Activated naive CD4-positive, alpha-beta T cell treated with anti-CD3 and anti-CD28 coated beads, Interleukin-2, amount 50 U/mL, for 72 hours (primary cell): ENCODE measurements at places on chromosomes 12 and 14. TPM values are rescaled to one million over a fixed set of nuclear protein-coding genes. Genes with fewer than 3 reads are reported as not detected.

DNA sequence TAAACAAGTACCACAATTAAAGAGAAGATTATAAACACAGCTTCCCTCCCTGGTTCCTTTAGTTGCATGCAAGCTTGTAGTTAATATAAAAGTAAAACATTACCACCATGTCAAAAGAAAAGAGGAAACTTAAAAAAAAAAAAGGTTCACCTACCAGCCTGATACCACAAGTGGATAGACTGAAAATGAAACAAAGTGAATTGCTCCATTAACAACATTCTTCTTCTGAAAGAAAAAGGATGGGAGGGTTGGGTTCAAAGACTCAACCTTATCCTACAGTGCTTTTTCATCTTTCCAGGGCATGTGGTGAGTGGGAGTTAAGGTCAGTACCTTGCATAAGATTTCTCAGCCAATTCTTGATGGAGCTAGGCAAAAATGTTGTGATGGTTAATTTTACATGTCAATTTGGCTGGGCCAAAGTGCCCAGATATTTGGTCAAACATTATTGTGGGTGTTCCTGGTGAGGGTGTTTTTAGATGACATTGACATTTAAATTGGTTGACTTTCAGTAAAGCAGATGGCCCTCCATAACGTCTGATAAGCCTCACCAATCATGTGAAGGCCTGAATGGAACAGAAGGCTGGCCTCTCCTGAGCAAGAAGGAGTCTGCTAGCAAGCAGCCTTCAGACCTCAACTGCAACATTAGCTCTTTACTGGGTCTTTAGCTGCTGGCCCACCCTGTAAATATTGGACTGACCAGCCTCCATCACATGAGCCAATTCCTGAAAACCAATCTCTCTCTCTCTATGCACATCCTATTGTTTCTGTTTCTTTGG is 28.8 kb downstream of the VCPKMT start:
- no peak for DNase-seq

DNA sequence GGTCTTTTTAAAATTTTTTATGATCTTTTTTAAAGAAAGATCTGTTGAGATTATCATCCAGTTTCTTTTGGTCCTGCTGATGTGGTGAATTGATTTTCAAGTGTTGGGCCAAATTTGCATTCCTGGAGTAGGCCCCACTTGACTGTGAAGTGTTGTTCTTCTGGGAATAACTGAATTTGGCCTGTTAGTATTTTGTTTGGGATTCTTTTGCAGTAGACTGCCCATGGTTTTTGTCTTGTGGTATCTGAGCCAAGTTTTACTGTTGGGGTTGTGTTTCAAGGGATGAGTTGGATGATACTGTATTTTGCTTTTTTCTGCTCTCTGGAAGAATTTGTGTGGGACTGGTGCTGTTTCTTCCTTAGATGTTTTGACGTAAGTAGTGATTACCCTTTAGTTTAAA is 4.0 kb upstream of the SYCP3 start:
- no peak for DNase-seq

GRCh38 chr12:32108787-32109186 is 2.1 kb downstream of the BICD1 start:
- no peak for DNase-seq

The TRHDE gene
- not detected for total RNA-seq

DNA sequence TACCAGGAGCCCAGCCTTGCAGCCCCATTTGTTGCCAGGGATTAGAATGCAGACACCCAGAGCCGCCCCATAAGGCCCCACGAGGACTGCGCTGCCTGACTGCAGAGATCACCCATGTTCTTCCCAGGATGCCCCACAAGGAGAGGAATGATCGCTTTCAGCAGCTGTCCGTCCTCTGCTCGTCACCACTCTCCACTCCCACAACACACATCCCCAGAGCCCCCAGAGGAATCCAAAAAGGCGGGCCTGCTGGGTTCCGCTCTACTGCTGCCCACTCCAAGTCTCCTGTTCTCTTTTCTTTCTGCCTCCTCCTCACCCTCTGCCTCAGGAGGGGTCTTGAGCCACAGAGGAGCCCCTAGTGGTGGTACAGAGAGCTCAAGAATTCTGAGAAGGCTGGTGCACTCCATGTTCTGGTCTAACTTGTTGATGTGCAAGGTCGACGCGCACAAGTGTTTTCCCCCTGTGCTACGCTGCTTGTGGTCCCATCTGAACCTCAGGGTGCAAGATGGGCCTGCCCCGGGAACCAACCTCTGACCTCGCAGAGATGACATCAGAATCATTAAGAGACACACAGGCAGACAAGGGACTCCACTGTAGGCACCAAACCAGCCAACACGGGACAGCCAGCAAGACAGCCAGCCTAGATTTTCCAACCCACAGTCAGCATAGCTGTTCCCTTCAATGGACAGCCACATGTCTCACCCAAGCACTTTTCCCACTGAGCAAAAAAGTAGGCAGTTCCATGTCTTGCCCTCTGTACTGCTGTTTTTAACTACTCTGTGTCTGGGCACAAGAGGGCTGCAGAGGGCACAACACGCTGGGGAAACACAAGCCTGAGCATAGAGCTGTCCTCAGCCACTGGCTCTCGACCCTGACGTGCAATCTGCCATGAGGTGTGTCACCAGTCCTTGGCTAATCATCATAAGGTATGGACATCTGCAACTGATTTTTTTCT is 29.9 kb downstream of the PXN start:
- DNase-seq: no peak

The SLC10A1 gene
- not detected for total RNA-seq

- no peak for DNase-seq
Observed at GRCh38 chr12:63897931-63898330, 53.4 kb downstream of the SRGAP1 start.

- no peak for DNase-seq
Observed at GRCh38 chr14:34013721-34014060, 62.8 kb upstream of the EGLN3 start.

DNA sequence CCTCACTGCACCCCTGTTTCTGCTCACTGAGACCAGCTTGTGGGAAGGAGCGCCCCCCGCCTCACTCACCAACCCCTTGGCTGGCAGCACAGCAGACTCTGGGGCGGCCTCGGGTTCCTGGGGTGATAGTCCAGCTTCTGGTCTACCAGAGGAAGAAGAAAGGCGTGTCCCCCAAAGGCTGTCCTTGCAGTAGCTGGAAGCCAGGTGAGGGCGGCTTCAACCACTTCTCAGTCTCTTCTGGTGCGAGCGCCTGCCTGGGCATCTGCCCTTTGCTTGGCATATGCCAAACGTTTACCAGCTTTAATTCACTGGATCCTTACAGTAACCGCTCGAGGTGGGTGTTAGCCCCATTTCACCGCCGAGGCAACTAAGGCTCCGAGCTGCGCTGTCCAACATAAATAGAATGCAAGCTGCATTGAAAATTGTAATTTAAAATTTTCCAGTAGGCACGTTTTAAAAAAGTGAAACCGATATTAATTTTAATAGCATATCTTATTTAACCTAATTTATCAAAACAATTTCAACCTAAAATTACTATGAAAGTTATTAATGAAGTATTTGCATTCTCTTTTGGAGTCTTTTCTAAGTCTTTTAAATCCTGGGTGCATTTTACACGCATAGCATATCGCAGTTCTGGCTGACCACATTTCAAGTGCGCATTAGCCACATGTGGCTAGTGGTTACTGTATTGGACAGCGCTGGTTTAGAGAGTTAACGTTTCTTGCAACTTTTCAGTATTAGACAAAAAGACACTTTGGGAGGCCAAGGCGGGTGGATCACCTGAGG is 872 bp downstream of the FAM177A1 start:
- DNase-seq: no peak

The ZDHHC22 gene
- not detected for total RNA-seq

The CCDC177 gene
- not detected for total RNA-seq

DNA sequence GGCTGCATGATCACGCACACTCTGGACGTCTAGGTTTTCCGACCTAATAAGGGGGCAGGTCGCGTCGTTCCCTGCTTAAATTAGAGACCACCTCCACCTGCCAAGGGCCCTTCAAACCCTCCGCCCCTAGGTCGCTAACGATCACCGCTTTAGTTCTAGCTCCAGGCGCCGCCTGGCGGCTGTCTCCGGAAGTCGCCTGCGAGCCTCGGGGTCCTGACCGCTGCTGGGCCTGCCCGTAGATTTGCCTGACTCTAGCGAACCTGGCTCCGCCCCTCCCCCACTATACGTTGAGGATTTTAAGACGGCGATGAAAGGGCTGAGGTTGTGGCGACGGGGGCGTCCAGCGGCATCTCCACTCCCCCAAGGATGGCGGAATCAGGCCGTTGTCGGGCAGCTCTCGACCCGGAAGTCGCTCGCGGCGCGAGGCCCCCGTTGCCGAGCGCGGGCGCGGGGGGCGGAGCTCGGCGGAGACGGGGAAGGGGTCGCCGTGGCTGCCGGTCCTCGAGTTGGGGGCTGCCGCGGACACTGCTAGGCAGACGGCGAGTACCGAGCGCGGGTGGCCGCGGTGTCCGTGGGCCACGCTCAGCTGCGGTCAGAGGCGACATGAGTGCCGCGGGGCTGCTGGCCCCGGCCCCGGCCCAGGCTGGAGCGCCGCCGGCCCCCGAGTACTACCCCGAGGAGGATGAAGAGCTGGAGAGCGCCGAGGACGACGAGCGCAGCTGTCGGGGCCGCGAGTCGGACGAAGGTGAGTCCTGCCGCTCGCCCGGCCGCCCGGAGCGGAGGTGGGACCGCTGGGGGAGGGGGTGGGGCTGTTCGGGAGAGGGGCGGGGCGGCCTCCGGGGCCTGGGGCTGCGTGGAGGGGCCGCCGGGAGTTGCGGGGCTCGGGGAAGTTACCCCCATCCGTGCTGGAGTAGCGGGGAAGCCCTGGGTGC is at the start of gene SUDS3:
Gene SUDS3 (plus strand): TSS at position 467 of the 932 bp plus-strand sequence. CDS start 137 bp downstream, at position 604.
- DNase-seq: peak; percentile 92

DNA sequence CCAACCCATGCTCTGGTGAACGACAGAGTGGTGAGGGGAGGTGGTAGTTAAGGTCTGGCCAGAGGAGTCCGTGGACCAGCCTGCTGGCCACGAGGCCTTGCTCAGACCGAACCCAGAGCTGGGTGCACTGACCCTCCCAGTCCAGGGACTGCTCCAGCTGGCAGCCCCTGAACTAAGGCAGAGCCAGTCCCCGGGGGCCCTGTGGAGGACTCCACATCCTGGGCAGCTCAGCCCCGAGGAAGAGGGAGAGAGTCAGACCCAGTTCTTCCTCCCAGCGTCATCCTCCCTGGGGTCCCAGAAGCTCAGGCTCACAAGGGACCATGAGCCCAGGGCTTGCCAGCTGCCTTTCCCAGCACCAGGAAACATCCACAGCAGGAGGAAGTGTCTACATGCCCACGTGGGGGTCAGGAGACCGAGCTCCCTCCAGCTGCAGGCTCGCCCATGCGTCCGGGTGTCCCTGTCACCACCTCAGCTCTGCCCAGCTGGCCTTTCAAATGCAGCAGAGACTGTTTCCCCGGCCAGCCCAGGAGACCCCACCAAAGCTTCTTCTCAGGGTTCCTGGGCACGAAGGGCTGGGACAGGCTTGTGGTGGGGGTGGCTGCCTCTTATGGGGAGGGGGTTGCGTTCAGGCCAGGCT is 194.4 kb downstream of the KIF26A start:
- DNase-seq: no peak

The NAP1L1 gene
- total RNA-seq: 875 TPM

DNA sequence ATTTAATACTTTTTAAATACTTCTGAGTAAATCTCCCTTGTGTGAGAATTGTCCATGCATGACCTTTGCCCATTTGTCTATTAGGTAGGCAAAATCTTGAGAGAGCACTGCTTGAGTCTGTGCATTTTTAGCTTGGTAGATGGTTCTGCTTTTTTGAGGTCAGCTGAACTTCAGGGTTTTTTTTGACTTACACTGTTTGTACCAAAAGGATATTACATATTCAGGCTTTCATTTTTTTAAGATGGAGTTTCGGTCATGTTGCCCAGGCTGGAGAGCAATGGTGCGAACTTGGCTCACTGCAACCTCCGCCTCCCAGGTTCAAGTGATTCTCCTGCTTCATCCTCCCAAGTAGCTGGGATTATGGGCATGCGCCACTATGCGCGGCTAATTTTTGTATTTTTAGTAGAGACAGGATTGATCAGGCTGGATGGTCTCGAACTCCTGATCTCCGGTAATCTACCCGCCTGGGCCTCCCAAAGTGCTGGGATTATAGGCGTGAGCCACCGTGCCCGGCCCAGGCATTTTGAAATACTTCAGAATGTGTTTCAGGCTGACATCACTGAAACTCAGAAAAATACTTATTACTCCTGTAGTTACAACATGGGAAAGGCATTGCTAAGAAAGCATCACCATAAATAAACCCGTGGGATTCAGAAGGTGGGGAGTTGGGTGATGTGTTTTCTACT is 11.1 kb downstream of the RASSF3 start:
- no peak for DNase-seq

GRCh38 chr14:68384335-68384734 is 408.5 kb downstream of the ZFP36L1 start:
- no peak for DNase-seq

- DNase-seq: no peak
Observed at GRCh38 chr14:68820536-68820935, 27.7 kb upstream of the ZFP36L1 start.

The TAS2R50 gene
- total RNA-seq: 1.3 TPM

DNA sequence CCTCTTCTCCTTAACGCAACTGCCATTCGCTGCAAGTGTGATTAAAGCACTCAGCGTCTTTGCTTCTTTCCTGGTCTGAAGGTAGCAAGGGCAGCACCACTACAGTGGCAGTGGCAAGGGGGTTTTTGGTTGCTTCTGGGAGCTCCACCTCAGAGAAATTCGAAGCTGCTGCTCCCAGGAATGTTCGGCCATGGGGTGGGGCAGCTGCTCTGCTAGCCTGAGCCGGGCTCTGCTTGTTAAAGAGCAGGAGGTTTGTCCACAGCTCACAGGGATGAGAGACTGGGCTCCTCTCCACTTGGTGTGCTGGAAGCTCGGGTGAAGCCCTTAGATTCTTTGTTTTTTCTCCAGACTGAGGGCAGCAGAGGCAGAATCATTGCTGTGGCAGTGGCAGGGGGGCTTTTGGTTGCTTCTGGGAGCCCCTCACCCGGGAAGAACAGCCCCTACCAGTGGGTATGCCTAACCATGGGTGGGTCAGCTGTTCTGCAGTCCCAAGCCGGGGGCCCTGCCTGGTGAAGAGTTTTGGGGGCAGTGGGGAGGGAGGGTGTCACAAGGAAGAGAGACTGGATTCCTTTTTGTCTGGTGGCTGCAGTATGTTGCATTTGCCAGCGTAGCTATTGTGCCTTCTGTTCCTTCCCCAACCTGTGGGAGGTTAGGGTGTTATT is 340.2 kb downstream of the AEBP2 start:
- no peak for DNase-seq
